ENCODE measurements at places on chromosomes 6 and 20.

DNA sequence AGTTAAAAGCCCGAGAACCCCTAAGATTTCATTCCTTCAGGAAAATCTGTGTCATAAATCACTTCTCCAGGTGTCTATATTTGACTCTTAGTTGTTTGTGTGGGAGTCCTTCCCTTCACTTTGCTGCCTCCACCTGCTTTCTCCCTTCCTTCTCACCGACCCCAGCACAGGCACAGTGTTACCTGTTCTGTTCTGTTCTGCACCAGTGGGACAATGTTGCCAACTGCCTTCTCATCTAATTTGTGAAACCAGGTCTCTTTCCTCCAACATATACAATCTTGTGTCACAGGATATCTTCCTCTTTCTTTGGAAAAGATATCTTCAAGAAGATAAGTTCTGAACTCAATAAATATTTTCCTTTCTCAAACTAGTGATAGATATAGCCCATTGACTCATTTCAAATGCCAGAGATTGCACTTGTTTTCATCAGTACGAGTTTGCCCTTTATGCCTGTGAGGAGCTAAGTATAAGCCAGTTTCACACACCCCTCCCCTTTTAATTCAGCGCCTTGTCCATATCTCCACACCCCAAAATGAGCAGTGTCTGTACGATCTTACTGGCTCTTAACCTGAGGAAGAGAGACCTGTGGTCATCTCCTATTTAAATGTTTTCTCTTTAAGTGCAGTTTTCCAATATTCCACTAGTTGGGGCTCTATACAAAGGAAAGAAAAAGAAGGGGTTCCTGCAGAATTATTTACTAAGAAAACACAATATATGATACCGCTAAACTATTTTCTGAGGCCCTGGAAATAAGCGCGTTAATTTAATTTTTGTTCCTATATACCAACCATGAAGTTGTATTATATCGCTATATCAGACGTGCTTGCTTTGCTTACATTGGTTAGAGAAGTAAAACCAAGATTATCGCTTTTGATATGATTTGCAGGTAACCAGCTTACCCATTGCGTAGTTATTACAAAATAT is 81.6 kb upstream of the PREP start:
- DNase-seq = peak; percentile 61

GRCh38 chr6:97128507-97128906 is 154.5 kb downstream of the MMS22L start:
- no peak for DNase-seq

- no peak for DNase-seq
These were observed 149.5 kb downstream of the ANKRD60 start for GRCh38 chr20:58078741-58079522.

GRCh38 chr6:42212442-42212841 is 5.2 kb downstream of the MRPS10 start:
- no peak for DNase-seq

DNA sequence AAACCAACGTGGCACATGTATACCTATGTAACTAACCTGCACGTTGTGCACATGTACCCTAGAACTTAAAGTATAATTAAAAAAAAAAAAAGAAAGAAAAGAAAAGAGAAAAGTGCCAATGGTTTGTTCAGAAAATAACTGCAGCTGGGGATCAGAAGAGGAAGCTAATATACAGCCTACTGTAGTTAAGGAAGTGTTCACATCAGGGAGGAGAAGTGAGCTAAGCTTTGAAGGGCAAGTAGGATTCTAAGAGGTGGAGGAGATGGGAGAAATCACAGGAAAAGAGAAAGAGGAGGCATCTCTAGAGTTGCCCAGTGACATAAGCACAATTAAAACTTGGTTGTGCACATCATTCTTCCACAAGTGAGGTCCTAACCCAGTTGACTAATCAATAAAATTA is 214.4 kb upstream of the DTNBP1 start:
- DNase-seq = peak; percentile 66

- no peak for DNase-seq
These were observed 29.1 kb downstream of the SHLD1 start for GRCh38 chr20:5779071-5779900.

DNA sequence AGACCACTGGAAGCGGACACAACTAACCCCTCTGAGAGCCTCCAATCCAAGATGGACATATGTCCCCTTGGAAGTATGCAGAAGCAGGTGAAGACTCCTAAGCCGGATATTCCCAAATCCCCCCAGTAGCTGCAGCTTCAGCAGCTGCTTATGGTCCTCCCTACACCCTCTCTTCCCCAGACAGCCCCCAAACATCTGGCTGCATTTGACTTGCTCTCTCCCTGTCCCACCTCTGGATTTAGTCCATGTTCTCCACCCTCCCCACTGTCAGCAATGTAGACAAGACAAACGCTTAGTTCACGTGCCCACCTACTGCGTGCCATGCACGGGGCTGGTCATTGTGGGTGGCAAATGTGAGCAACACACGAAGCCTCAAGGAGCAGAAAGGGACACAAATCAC is 4.6 kb upstream of the ADAM33 start:
- no peak for DNase-seq

DNA sequence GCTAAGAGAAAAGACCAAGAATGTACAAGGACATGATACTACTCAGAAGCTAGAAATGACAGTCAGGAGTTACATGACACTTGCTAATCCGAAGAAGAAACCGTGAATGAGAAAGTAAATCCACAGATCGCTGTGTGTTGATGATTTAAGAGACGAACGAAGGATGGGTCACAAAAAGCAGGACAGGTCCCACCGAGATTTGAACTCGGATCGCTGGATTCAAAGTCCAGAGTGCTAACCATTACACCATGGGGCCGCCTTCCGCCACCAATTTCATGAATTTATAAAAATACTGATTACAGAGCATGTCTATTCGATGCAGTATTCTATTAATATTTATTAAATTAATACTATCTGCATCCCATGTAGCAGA is 54.0 kb upstream of the BTN3A2 start:
- peak; percentile 32 for DNase-seq

- no peak for DNase-seq
These were observed 120.1 kb downstream of the SYCP2 start for GRCh38 chr20:59813126-59813947.

DNA sequence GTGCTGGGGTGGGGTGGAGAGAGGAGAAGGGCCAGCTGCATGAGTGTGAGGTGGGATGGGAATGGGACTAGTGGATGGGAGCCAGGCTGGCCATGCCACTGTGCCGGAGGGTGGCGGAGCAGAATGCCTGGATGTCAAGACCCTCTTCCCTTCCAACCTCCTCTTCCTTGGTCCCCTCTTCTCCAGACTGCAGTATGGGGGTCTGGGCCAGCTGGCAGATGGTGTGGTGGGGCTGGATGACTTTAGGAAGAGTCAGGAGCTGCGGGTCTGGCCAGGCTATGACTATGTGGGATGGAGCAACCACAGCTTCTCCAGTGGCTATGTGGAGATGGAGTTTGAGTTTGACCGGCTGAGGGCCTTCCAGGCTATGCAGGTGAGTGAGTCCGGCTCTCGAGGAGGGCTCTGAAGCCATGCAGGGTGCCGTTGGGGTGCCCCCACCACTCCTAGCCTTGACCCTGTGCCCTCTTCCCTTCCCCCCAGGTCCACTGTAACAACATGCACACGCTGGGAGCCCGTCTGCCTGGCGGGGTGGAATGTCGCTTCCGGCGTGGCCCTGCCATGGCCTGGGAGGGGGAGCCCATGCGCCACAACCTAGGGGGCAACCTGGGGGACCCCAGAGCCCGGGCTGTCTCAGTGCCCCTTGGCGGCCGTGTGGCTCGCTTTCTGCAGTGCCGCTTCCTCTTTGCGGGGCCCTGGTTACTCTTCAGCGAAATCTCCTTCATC is 7.7 kb downstream of the DDR1 start:
- no peak for DNase-seq

DNA sequence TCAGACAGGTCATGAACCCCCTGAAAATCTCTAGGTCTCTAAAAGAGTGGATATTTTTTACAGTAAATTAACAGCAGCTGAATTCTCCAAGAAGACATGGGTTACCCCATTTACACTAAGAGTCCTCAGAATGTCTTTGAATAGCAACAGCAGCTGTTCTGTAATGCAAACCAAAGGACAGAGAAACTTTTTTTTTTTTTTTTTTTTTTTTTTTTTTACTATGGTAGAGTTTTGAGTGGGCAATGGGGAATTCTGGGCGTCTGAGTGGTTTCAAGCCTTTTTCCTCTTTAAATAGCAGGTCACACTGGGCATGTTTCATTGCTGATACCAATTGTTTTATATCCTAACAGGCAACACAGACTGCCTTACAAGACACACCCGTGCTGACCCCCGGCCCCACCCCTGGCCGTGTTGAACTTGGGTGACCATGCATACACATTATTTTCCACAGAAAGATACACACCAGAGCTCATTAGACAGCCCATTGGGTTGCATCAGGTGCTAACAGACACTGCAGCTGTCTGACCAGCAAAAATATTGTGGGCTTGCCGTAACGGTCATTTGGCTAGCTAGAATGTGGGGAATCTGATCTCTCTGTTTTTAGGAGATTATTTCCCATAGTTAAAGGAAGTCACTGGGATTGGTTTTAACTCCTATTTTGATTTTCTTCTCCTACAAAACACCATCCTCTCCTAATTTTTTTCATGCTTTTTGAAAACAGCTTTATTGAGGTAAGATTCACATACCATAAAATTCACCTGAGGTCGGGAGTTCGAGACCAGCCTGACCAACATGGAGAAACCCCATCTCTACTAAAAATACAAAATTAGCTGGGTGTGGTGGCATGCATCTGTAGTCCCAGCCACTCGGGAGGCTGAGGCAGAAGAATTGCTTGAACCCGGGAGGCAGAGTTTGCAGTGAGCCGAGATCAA is 26.7 kb upstream of the IRF4 start:
- DNase-seq = no peak

GRCh38 chr6:24355393-24355792 is 2.5 kb downstream of the DCDC2 start:
- no peak for DNase-seq

DNA sequence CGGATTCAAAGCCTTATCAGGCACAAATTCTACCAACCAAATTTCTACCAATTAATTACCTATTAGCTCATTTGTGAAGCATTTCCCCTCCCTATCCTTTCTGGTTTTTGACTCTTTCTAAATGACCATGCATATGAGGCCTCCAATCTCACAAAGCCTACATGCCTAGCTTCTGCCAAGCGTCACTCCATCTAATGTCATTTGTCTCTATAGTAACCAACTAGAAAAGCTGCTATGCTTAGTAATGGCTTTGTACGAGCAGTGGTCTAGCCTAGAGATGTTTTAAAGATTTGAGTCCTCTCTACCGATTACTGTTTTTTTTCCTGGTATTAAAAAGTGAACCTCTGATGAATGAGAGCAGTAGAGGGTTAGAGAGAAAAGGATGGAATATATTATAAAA is 4.8 kb upstream of the ASF1A start:
- DNase-seq = no peak

DNA sequence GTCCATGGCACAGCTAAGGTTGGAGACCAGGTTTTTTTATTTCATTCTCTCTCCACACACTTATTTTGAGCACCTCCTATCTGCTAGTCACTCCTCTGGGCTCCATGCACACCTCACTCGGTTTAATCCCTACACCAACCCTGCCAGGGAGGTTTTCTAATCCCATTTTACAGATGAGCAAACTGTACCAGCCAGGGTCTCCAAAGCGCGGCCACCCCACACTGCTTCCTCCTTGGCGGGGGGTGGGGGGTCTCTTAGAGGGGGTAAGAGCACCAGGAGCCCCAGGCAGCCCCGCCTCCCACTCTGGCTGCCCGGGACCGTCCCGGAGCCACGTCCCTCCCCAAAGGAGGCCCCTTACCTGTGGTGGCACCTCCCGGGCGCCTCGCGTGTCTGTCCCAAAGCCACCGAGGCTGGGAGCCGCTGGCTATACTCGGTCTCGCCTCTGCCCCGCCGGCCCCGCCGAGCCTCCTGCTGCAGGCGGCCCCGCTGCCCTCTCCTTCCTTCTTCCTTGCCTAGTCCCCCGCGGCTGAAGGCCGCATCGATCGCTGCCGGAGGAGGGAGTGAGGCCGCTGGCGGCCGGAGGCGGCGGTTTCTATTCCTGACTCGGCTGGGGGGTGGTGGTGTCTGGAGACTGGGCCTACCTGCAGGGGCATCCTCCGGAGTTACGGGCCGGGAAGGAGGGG is at the start of gene KCNS1:
Gene KCNS1, minus strand, starts transcription at position 565 of the 683 bp plus-strand sequence. CDS start 1,891 bp downstream, outside the sequence.
- DNase-seq = no peak

DNA sequence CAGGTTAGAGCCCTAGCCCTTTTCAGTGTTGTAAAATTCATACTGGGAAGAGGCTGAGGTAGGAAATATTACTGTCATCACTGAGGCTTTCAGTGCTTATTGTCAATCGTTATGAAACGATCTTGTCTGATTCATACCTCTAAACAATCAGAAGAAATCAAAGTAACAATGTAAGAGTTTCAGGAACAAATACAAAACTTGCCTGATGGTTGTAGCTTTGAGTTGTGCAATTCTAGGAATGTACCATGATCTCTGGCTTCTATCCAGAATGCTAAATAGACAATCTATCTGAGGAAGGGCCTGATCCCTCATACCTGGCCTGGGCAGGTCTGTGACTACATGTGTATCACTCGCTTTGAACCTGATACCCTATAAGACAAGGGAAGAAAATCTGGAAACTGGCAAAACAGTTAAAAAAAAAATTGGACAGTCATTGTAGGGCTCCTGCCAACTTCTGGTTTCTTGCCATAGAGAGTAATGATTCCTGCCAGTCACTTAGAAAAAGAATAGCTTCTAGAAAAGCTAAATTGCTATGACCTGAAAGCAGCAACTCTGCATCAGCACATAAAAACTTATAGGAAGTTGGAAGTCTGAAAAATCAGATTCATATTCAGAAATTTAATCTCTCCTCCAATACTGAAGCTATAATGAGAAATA is 234.7 kb downstream of the BTBD9 start:
- DNase-seq = no peak

DNA sequence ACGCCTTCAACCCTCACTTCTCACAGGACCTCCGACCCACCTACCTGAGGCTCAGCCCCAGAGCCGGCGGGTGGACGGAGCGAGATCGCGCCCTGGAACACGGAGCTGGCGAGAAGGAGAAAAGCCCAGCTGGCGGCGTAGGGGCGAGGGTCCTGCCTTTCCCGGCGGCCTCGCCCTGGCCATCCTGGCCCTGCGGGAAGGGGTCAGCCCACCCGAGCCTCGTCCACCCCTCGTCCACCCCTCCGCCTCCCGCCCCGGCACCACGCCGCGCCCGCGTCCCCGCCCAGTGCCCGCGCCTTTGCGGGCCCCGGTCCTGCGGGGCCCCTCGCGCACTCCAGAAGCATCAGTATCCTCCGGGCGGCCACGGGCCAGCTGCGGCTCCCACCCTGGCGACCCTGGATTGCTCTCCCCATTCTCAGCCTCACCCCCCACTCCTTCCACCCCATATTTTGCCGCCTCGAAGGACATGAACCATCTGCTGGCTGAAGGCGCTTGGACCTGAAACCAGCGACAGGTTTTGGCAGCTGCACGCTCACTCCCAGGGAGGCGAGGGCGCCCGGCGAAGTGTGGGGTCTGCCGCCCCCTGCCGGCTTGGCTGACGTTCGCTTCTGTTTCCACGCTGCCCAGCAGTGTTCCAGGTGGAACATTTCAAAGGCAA is 65.1 kb downstream of the PLG start:
- DNase-seq = no peak

DNA sequence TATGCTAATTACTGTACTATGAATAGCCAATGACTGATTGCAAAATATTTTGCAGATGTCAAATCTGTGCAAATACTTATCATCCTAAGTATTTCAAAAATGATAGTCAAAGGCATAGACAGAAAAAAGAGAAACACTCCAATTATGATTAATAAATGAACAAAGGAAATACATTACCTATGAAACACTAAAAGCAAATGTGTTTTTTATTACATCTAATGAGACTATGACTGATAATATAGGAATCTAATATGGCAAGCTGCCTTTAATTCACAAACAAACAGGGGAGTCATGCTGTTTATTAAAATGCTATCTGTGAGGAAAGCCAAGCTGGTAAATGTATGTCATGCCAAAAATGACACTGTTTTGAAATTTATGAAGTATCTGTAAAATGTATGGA is 713.2 kb upstream of the NRSN1 start:
- no peak for DNase-seq

- DNase-seq = no peak
These were observed 3.4 kb upstream of the SCML4 start for GRCh38 chr6:107827541-107827940.
